NCI-H446 (cell line): ENCODE measurements at places on chromosomes 1 and 21.

DNA sequence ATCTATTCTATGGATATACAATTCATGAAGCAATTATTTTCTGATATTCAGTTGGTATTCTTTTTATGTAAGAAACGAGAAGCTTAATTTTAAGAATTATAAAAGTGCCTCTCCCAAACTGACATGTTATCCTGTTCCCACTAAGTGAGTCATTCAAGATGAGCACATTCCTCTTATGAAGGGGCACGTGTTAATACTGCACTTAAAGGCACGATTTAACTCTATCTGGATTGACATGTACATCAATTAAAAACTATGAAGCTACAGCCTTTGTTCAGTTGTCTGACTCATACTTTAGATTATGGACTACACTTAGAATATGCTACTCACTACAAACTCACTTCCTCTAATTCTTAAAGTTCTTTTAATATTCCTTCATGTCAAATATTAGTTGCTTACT, 111.6 kb downstream of the CYYR1 start:
- no peak for DNase-seq

DNA sequence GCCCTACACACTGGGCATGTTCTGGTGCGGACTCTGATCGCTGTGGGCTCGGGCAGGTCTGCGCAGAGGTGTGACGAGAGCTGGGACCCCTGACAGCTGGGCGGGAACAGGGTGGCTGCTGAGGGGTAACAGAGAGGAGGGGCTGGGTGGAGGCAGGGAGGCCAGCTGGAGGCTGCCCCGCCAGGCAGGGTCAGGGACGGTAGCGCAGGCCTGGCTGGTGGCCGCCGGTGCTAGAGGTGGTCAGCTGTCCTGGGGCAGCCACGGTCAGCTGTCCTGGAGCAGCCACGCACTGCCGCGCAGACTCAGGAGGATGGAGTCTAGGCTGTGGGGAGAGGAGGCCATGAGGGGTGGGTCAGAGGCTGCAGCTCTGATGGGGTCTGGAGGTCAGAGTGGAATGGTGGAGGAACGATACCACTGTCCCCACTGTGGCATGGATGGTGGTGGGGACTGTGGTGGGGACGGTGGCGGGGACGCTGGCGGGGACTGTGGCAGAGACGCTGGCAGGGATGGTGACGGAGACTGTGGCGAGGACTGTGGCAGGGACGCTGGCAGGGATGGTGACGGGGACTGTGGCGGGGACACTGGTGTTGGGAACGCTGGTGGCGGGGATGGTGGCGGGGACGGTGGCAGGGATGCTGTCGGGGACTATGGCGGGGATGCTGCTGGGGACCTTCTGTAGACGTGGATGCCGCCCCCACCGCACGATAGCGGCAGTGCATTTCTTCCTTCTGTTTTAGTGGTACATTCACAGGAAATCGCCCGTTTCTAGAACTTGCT, 21.3 kb upstream of the LRRC3 start:
- no peak for DNase-seq

GRCh38 chr21:46031484-46031883, 49.9 kb downstream of the COL6A1 start:
- DNase-seq, result no peak

DNA sequence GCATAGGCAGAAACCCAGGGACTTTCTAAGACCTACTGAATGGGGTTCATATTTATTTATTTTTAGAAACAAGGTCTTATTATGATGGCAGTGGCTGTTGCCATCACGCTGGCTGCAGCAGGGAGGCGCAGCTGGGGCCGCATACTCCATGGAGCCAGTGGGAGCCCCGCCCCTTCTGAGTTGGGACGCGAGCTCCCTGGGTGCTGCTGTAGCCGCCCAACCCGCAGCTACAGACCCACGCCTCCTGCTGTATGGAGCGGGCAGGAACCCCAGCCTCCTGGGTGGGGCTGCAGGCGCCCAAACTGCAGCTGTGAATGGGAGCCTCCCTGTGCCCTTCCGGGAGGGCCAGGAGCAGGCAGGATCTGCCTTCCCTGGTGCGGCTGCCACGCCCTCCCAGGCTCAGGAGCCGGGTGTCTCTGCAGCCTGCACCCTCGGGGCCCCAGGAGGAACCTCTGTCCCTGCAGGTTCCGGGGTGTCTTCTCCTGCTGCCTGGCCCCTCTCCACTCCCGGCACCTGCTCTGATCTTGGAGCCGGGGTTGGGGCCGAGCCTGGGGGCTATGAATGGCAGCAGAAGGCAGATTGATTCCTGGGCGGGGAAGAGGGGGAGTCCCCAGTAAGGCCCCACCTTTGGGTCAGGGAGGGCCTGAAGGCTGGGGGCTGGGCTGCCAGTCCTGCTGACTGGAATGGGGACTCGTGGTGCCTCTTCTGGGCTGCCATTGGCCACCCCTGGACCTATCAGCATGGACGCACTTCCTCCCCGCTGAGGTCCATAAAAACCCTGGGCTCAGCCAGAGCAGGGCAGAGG, 66.5 kb upstream of the LRRN2 start:
- no peak for DNase-seq

DNA sequence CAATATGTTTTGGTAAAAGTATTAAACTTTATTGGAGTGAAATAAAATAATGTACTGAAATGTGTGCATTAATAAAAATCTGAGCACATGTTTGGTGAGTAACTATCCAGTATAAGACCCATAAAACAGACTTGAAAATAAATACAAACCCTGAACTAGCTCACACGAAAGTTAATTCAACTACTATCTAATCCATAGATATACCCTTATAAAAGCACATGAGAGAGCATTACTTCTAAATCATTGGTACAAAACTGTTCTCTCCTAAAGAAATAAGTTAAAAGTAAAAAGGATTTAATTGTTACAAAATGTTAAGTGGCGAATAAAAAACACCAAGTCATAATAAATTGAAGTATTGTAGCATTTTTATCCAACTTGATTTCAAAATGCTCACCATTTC, 295.6 kb downstream of the PTPRC start:
- DNase-seq, result no peak

GRCh38 chr1:41542196-41542930, 57.9 kb upstream of the EDN2 start:
- no peak for DNase-seq

DNA sequence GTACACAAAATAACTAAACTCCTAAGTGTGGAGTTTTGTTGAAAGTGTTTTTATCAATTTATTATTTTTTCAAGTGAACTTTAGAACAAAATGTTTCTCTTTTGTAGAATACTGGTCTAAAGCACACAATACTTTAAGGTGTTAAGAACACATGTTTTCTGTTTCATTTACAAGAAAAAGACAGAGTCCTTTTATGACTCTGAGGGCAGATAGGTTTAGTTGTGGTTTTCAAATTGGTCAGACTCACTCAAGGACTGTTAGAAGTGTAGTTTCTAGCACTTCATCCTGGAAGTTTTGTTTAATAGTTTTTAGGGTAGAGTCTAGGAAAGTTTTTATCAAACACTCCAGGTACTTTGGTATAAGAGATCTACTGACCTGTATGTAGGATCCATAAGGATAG, 376.5 kb downstream of the LRRIQ3 start:
- DNase-seq, result no peak

DNA sequence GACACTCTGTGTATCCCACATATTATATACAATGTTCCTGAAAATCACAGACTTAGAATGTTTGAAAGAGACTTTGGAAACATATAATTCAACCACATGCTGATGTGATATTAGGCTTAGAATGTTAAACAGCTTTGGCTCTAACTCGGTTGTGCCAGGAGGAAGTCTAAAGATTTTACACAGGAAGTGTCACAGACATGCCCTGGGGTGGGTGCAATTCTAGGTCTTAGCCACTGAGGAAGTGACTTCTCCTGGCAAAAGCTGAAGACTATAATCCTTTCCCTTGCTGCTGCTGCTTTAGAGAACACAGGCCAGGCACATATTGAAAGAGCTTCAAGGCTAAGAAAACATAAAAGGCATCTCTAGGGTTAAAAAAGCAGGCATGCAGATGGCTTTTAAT, 51.0 kb downstream of the RPL5 start:
- DNase-seq, result no peak
